ENCODE measurements at places on chromosomes 11 and 22.

- DNase-seq = no peak
These were observed 148.2 kb upstream of the SNX19 start for GRCh38 chr11:131064373-131064991.

GRCh38 chr11:1126935-1127663, 30.7 kb upstream of the MUC5AC start:
- DNase-seq = no peak

GRCh38 chr22:47435826-47436225, 673.4 kb downstream of the TBC1D22A start:
- DNase-seq = no peak

- no peak for DNase-seq
These were observed 82.0 kb downstream of the KIRREL3 start for GRCh38 chr11:126918556-126918955.

- no peak for DNase-seq
These were observed 11.9 kb upstream of the MRGPRX2 start for GRCh38 chr11:19072464-19072863.

GRCh38 chr22:23245045-23245798, 64.9 kb downstream of the BCR start:
- DNase-seq = no peak

GRCh38 chr11:71103266-71103665, 149.1 kb downstream of the SHANK2 start:
- no peak for DNase-seq

DNA sequence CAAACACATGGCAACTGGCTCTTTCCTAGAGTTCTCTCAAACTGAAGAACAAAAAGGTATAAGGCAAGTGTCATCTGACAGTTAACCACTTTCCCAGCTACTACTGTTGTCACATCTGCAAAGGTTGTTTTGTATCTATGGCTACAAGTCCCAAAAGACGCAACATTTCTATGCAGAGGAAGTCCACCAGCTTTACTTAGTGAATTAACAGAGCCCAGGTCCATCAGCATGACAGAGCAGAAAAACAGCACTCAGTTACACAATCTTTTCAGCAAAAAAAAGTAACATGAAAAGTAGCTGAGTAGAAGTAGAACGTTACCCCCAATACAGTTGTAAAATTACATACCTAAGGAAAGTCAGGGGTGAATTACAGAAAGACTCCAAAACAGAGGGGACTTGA, 12.1 kb downstream of the CPSF7 start:
- DNase-seq = no peak

- DNase-seq = no peak
These were observed 518.0 kb downstream of the DLG2 start for GRCh38 chr11:85109141-85109540.

GRCh38 chr11:60263402-60263801, 17.1 kb upstream of the MS4A4A start:
- no peak for DNase-seq
